Activated CD4-positive, alpha-beta T cell treated with anti-CD3 and anti-CD28 coated beads, Interleukin-2, amount 50 U/mL, for 24 hours (primary cell): ENCODE measurements at places on chromosomes 16 and 17.

DNA sequence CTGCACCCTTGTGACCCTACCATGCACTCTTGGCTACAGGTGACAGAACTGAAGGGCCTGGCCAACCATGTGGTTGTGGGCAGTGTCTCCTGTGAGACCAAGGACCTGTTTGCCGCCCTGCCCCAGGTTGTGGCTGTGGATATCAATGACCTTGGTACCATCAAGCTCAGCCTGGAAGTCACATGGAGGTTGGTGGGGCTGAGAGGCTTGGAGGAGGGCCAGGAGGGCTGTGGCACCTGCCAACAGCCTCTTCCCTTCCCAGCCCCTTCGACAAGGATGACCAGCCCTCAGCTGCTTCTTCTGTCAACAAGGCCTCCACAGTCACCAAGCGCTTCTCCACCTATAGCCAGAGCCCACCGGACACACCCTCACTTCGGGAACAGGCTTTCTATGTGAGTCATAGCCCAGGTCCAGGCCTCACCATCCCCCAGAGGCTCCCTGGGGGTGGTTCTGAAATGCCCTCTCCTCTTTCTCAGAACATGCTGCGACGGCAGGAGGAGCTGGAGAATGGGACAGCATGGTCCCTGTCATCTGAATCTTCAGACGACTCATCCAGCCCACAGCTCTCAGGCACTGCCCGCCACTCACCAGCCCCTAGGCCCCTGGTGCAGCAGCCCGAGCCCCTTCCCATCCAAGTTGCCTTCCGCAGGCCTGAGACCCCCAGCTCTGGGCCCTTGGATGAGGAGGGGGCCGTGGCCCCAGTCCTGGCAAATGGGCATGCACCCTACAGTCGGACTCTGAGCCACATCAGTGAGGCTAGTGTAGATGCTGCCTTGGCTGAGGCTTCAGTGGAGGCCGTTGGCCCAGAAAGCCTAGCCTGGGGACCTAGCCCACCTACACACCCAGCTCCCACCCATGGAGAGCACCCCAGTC, 13.0 kb downstream of the RIPOR1 start:
- no peak for DNase-seq

DNA sequence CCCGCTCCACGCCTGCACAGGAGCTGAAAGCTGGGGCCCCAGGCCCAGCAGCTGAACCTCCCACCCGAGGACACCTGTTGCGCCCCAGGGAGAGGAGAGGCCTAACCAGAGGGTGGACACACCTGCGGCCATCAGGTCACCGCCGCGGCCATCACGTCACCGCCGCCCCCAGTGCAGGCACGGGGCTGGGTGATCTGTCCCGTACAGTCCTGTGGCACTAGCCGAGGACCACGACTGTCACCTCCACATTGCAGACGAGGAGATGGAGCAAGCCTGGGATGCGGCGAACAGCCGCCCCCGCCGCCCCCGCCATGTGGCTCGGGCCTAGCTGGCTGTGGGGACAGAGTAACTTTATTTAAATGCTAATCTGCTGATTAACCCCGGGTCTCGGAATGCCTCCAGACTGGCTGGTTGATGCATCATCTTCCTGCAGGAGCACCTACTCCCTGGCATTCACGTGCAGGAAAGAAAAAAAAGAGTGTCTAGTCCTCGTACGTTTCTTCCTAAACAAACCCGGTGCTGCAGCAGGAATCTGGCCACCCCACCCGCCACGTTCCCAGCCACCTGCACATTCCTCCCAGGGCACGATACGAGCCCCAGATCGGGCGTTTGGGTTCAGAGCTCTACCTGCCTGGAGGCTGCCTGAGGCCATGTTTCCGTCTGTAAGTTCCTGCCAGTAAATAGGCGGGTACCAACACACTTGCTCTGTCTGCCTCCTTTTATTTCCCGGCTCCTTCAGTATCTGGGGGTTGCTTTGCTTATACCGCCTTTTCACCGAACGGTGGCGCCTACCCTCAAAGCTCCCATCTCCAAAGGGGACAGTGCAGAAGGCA, 29.9 kb downstream of the PIEZO1 start:
- DNase-seq, result no peak

DNA sequence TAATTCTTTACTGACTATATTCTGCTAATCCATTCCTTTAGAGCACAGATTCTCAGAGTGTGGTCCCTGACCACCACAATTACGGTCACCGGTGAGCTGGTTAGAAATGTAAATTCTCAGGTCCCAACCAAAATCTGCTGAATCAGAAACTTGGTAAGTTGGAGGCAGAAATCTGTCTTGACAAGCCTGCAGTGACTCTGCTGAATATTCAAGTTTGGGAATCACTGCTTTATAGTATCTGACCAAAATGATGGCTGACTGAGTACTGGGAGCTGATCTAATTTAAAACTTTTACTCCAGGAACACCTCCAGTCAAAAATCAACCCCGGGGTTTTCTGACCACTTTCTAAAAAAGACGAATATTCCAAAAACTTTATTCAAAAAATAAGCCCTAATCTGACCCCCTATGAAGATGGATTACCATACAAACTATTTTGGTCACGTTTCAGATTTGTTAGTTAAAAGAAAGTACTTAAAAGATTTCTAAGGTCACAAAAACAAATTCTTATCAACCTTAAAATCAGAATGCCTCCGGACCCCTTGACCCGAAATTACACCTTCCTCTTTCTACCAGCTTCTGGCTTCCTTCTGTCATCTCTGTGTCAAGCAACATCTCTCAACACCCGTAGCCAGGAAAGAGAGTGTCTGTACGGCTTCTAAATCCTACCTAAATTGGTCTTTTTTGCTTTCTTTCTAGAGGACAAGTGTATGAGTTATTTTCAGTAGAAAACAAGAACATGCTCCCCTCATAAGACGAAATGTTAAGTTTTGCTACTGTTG, 38.6 kb downstream of the CREBBP start:
- no peak for DNase-seq

GRCh38 chr16:83520596-83520995, 287.2 kb upstream of the HSBP1 start:
- no peak for DNase-seq

DNA sequence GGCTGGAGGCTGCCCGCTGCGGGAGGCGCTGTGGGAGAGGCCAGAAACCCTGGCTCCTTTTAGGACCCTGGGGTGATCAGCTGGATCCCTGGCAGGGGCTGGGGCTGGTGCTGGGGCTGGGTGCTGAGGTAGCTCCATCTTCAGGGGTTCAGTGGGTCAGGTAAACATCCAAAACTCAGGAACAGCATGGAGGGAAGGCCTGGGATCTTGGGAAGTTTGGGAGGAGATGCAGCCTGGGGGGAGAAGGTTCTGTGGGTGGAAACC, 21.0 kb downstream of the ADGRG5 start:
- no peak for DNase-seq

- DNase-seq, result no peak
These were observed 153.9 kb downstream of the KCNJ2 start for GRCh38 chr17:70323269-70323668.

GRCh38 chr17:5480962-5481361, 5.0 kb downstream of the DERL2 start:
- DNase-seq, result no peak

DNA sequence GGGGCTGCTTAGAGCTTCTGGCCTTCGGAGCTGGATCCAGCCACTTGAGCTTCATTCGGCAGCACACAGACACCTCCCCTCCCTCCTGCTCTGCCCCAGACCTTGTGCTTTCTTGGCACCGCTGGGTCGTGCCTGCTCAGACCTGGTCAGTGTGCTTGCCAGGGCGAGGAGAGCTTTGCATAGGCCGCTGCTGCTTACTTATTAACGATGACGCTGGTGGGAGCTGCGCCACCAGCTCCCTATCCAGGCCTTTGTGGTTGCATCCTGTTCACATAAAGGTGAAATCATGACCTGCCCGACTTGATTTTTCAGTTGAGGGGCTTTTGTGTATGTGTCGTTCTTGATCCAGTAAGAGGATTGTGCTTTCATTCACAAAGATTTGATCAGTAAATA, 101.1 kb downstream of the MSI2 start:
- DNase-seq, result no peak

- DNase-seq, result no peak
These were observed 170.8 kb upstream of the ZNF267 start for GRCh38 chr16:31702796-31703195.

DNA sequence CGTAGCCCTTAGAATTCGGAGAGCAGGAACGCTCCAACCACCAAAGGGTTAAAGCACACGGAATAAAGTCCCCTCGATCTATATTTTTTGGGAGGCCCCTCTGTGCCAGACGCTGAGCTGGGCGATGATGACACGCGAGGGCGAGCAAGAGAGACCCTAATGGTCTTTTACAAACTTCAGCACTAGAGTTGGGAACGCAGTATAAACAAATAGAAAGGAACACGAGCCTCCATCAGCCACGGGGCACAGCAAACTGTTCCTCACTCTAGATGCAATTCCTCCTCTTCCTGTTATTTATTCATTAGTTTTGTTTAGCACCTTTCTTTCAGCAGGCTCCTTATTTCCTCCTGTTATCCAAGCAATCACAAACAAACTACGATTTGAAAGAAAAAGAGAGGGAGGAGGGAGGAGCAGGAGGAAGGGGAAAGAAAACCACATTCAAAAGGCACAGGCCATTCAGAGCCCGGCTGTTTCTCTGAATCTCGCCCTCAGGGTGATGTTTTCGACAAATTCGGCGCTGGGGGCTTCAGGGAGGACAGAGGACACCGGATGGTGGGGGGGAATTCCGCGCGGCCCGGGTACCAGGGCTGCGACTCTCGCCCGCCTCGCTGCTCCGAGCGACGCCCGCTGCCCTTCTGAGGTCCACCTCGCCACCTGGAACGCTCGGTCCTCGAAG, 1.6 kb downstream of the TOX3 start:
- DNase-seq, result no peak

DNA sequence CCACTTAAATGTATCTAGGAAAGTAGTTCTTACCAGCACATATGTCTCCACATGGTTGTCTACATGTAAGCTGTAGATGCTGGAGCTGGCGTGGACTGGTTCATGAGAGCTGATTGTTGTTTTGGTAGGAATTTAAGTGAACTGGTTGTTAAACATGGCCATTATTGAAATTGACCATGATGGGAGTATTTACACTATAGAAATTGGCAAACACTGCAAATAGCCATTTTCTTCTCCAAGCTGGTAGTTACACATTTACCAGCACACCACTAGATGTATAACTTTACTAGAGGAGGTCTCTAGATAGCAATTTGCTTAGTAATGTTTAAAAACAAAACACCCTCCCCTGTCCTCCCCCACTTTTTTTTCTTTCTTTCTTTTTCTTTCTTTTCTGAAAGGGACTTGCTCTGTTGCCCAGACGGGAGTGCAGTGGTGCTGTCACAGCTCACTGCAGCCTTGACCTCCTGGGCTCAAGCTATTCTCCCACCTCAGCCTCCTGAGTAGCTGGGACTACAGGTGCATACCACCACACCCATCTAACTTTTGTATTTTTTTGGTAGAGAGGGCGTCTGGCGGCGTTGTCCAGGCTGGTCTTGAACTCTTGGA, 24.2 kb downstream of the IGSF6 start:
- DNase-seq, result no peak

- no peak for DNase-seq
These were observed 90.6 kb upstream of the CDH5 start for GRCh38 chr16:66275775-66276428.

DNA sequence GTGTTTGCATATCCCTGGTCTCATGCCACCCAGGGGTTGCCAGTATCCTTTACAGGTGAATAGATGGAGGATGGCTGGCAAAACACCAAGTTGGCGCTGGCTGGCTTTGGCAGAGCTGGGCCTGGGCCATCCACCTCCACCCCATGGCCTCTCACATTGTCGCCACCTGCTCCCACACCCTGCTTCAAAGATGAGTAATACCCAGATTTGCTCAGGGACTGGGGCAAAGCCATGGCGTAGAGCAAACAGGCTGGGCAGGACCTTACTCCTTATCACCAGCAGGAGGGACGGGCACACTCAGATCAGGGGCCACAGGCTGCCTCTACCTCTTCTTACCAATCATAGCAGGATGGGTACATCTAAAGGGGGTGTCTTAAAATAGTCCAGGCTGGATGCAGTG, 24.3 kb downstream of the PLA2G10 start:
- DNase-seq, result no peak

DNA sequence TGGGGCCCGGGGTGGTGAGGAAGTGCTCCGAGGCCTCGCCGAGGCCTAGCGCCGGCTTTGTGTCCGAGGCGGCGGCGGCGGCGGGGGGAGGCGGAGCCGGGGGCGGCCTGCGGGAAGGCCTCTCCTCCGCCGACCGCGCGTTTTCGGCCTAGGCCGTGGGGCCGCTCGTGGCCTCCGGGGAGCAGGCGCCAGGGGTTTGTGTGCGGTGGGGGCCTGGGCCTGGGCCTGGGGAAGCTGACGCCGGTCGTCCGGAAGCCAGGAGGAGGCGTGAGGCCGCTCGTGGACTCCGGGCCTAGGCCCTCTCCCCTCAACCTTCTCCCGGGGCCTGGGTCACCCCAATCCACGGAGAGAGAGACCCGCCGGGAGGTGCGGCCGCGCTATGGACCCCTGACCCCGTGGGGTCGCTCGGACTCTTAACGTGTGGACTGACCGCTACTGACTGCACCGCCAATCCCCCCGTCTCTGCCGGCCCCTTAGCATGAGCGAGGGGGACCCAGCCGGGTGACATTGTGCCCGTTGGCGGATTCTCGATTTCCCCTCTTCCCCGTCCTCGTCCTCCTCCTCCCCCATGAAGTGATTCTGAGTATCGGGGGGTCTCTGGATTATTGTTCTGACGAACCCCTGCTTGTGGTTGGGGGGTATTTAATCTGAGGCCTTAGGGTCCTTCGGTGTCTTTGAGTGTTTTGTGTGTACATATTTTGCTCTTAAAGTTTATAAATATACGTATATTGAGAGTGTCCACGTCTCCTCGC, 660 bp downstream of the RBBP6 start:
- DNase-seq, result peak; percentile 32
